Esophagus squamous epithelium (tissue), 5 donors: ENCODE measurements at places on chromosomes 2 and 18.

GRCh38 chr2:75002007-75002406 is 43.6 kb downstream of the POLE4 start:
- H3K4me3 ChIP-seq: no peak overlapping the region
- H3K4me1 ChIP-seq: no peaks in the 10 kb centered on the region
- H3K27me3 ChIP-seq: no peaks in the 10 kb centered on the region
- no peaks in the 10 kb centered on the region for H3K36me3 ChIP-seq
- H3K27ac ChIP-seq: no peak overlapping the region

GRCh38 chr2:148590612-148591011 is 53.9 kb upstream of the EPC2 start:
- no peaks in the 10 kb centered on the region for H3K27me3 ChIP-seq
- no peak overlapping the region for H3K4me3 ChIP-seq
- H3K4me1 ChIP-seq: no peaks in the 10 kb centered on the region
- no peak for DNase-seq
- no peak overlapping the region for H3K27ac ChIP-seq
- no peaks in the 10 kb centered on the region for H3K36me3 ChIP-seq

- H3K4me3 ChIP-seq: no peak overlapping the region
- H3K36me3 ChIP-seq: no peaks in the 10 kb centered on the region
- DNase-seq: no peak
- peaks cover 19% of the 10 kb centered on the region for H3K4me1 ChIP-seq
- no peak overlapping the region for H3K27ac ChIP-seq
These were observed 73.0 kb upstream of the RIOK3 start for GRCh38 chr18:23380001-23380550.

DNA sequence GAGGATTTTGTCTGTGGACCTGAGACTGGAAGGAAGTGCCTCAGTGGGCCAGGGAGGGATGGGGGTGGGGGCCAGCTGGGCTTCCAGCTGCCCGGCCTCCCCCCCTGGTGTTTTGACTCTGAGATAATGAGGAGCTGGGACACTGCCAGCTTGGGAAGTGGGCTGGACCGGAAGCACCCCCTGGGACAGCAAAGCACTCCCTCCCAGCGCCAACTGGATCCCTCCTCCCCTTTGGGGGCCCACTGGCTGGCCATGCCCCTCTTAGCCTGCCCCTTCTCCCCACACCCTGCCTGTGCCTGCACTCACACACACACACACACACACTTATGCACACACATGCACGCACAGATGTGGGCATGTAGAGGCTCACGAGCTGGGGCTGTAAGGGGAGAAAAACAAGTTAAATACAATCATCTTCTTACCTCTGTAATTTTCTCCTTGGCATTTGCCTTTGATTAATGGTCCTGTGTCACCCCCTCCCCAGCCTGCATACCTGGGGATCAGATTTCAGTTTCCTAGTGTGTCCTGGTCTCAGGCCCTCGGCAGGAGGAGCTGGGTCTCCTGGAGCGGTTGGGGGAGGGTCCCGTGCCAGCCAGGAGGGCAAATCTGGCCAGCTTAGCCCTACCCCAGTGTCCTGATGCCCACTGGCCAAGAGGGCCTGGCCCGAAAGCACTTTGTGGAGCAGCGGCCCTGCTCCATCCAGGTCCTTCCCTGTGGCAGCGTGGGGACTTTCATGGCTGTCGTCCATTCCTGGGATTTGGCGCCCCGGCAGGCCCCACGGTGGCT is 3.6 kb downstream of the ITM2C start:
- no peak overlapping the region for H3K4me3 ChIP-seq
- no peaks in the 10 kb centered on the region for H3K27me3 ChIP-seq
- peaks cover 33% of the 10 kb centered on the region for H3K4me1 ChIP-seq
- DNase-seq: no peak
- H3K27ac ChIP-seq: peak overlapping the region; percentile 69
- no peaks in the 10 kb centered on the region for H3K36me3 ChIP-seq

GRCh38 chr2:142094233-142094632 is 36.6 kb downstream of the LRP1B start:
- H3K4me1 ChIP-seq: no peaks in the 10 kb centered on the region
- no peaks in the 10 kb centered on the region for H3K36me3 ChIP-seq
- H3K27me3 ChIP-seq: no peaks in the 10 kb centered on the region
- no peak overlapping the region for H3K27ac ChIP-seq
- no peak for DNase-seq

- no peaks in the 10 kb centered on the region for H3K27me3 ChIP-seq
- H3K4me3 ChIP-seq: no peak overlapping the region
- H3K27ac ChIP-seq: no peak overlapping the region
- DNase-seq: no peak
- peaks cover 12% of the 10 kb centered on the region for H3K4me1 ChIP-seq
- no peaks in the 10 kb centered on the region for H3K36me3 ChIP-seq
These were observed 30.5 kb upstream of the PLB1 start for GRCh38 chr2:28465148-28465885.

- no peaks in the 10 kb centered on the region for H3K4me1 ChIP-seq
- no peak for DNase-seq
- H3K27me3 ChIP-seq: no peaks in the 10 kb centered on the region
- H3K36me3 ChIP-seq: no peaks in the 10 kb centered on the region
These were observed 121.5 kb upstream of the PXDN start for GRCh38 chr2:1865716-1866234.

- H3K36me3 ChIP-seq: peaks cover 66% of the 10 kb centered on the region
- no peaks in the 10 kb centered on the region for H3K4me1 ChIP-seq
- H3K4me3 ChIP-seq: no peak overlapping the region
- no peak for DNase-seq
These were observed 62.6 kb downstream of the NBAS start for GRCh38 chr2:15498554-15498953.

DNA sequence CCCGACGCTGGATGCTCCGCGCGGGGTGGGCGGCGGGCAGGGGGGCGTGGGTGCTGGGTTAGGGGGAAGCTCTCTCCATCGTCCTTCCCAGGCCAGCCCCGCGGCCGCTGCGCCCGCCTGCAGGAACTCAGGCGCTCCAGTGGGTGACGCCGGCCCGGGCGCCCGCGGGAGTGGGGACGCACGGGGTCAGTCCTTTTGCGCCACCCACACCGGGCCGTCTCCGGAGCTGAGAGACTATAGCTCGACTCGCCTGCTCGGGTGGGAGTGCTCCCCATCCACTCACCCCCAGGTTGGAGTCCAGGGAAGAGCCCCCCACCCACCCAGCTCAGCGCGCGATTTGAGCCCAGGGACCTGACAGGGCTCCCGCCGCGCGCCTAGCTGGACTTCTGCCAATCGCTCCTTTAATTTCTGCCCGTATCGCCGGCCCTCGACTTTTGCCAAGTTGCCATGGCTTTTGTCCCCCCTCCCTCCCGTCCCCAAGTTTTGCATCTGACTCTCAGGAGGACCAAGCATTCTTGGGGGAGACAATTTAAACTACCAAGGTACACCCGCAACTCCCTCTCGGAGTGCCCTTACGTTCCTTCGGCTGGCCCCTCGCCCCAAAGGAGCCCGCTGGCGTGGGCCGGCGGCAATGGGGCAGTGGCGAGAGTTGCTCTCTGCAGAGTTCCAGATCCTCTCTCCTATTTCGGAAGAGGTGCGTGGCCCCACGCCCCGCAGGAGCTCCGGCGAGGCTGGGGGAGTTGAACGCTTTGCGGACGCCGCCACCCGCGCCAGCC is 205.8 kb upstream of the SMAD2 start:
- peaks cover 32% of the 10 kb centered on the region for H3K4me1 ChIP-seq
- H3K27me3 ChIP-seq: no peaks in the 10 kb centered on the region
- no peak for DNase-seq
- peak overlapping the region; percentile 65 for H3K4me3 ChIP-seq
- H3K36me3 ChIP-seq: no peaks in the 10 kb centered on the region

DNA sequence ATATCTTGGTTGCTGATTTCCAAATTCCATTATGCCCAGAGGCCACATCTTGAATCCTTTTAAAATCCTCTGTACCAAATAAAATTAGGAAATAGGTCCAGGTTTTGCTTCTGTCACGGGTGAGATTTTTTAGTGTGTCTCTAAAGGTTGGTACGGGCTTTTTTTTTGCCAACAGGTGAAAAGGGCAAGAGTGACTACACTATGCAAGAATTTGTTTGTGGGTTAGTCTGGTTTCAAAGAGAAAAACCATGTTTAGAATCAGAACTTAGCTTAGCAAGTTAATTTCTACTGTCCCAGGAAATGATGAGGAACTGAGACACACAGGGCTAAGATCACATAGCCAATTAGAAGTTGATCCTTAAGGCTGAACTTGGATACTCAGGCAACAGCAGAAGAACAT is 41.7 kb downstream of the POLR1A start:
- no peaks in the 10 kb centered on the region for H3K27me3 ChIP-seq
- H3K4me3 ChIP-seq: no peak overlapping the region
- H3K4me1 ChIP-seq: peaks cover 20% of the 10 kb centered on the region
- H3K36me3 ChIP-seq: peaks cover 94% of the 10 kb centered on the region
- no peak for DNase-seq
- H3K27ac ChIP-seq: no peak overlapping the region

DNA sequence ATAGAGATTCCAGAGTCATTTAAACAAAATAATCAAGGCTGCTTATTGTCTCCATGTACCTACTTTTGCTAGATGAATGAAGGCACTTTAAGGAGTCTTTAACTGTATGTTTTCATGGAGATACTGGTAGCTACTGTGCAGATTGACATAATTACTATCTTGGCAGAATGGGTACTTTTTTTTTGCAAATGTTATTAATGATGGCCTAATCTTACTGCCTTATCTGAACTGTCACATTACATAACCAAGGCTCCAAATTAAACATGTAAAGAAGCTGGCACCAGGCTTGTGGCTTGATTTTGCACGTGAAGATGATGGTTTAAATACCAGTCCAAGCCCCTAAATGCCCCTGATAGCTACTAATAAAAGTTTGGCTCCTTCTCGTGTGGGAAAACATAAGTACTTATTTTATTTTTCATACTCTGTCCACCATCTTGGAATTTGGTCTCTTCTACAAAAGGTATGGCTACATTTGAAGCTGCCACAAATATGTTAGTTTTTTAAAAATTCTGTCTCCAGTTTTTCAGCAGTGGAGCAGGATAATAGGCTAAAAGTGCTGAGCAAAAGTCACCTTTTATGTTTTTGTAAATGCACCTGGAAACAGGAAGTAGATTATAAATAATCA is 4.1 kb downstream of the TRIB2 start:
- peak overlapping the region; percentile 93 for H3K4me3 ChIP-seq
- no peak overlapping the region for H3K27ac ChIP-seq
- H3K4me1 ChIP-seq: peaks cover 7% of the 10 kb centered on the region
- peaks cover 27% of the 10 kb centered on the region for H3K36me3 ChIP-seq
- no peaks in the 10 kb centered on the region for H3K27me3 ChIP-seq
- no peak for DNase-seq

GRCh38 chr2:240585681-240586197 is 795 bp upstream of the CAPN10 start:
- no peaks in the 10 kb centered on the region for H3K27me3 ChIP-seq
- peak overlapping the region; percentile 95 for H3K4me3 ChIP-seq
- H3K4me1 ChIP-seq: peaks cover 31% of the 10 kb centered on the region

DNA sequence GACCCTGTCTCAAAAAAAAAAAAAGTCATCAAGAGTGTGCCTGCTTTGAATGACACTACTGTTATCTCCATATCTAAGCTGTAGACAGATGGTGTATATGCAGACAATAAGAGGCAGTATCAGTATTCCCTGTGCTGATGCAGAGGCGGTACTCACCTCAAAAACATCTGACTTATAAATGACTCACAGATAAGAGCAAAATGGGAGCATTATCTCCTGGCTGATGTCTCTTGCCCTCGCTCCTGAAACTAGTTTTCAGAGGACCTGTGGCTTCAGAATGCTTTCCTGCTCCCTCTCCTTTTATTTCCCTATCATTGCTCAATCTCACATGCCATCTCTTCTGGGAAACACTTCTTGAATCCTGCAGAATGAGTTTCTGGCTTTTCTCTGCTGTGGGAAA is 289.6 kb downstream of the PTPRM start:
- no peak overlapping the region for H3K4me3 ChIP-seq
- H3K36me3 ChIP-seq: no peaks in the 10 kb centered on the region
- H3K27me3 ChIP-seq: no peaks in the 10 kb centered on the region
- DNase-seq: no peak
- H3K4me1 ChIP-seq: no peaks in the 10 kb centered on the region

DNA sequence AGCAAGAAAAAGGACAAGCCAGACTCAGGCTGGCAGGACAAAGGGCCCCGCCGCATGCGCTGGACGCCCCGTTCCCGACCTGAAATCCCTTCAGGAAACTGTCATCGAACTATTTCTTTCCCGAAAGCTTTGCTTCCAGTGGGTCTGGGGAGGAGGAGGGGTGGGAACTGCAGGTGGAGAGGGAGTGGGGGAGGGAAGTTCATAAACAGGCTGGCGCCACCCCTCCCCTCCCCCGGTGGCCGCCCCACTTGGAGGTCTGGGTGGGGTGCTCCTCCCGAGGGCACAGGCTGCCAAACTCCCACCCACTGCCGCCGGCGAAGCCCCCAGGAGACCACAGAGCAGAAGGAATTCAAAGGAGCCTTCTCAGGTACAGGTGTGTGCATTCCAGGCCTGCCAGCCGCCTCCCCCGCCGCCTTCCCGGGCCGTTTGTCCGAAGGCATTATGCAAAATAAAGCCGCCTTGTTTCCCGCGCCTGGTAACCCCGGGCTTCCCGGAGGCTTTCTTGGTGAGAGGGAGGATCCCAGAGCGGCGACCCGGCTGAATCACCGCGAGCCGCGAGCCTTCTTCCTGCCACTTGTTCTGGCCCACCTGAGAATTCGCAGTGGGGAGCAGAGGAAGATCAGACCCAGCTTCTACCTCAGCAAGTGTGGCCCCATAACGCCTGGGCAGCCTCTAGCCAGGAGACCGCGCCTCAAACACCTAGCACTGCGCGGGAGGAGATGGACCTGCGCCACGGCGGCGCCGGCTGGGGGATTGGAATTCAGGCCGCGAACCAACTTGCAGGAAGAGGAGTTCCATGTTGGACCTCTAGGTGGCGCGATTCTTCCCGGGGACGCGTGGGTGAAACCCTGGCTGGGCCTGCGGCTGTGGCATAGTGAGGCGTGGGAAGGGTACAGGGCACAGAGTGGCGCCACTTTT is 101.9 kb downstream of the FOXI3 start:
- no peaks in the 10 kb centered on the region for H3K36me3 ChIP-seq
- H3K4me1 ChIP-seq: peaks cover 9% of the 10 kb centered on the region
- H3K27me3 ChIP-seq: peaks cover 98% of the 10 kb centered on the region
- DNase-seq: no peak
- H3K27ac ChIP-seq: no peak overlapping the region

- H3K27ac ChIP-seq: no peak overlapping the region
- DNase-seq: no peak
- no peaks in the 10 kb centered on the region for H3K27me3 ChIP-seq
These were observed 46.1 kb downstream of the SIGLEC15 start for GRCh38 chr18:45871431-45872084.

DNA sequence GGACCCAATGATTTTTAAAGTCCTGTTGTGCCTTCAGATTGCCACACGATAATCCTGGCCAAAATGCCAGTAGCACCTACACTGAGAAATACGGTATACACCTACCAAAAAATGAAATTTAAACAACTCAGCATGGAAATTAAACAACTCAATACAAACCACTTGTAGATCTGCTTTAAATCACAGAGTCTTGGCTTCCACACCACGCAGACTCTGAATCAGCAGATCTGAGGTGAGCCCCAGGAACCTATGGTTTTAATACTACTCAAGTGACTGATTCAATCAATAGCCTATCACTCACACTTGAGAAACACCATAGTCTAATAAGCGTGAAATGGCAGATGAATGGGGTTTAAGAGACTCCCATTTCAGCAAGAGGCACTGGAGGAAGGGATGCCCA is 46.9 kb downstream of the MAP4K3 start:
- no peaks in the 10 kb centered on the region for H3K27me3 ChIP-seq
- H3K4me1 ChIP-seq: peaks cover 11% of the 10 kb centered on the region
- no peak overlapping the region for H3K4me3 ChIP-seq
- no peak for DNase-seq
- no peaks in the 10 kb centered on the region for H3K36me3 ChIP-seq
- no peak overlapping the region for H3K27ac ChIP-seq
